ENCODE measurements at places on chromosomes 7 and 10.

GRCh38 chr10:86693721-86694369 lies 25.5 kb downstream of the LDB3 start:
- DNase-seq = no peak

DNA sequence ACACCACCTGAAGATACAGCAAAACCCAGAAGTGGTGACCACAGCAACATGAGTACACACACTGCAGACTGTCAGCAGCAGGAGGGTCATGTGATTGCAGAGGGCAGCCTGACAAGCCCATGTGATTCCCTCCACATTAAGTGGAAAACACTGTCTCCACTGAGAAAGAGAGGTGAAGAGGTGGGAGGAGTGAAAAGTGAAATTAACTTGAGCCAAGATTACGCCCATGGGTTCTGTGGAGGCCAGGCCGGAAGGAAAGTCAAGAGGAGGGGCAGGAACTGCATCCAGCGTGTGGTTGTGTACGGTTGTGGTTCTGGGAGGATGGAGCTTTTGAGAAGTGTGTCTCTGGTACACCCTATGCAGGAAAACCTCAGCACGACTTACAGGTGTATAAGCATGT lies 138.5 kb downstream of the PLXNA4 start:
- no peak for DNase-seq

DNA sequence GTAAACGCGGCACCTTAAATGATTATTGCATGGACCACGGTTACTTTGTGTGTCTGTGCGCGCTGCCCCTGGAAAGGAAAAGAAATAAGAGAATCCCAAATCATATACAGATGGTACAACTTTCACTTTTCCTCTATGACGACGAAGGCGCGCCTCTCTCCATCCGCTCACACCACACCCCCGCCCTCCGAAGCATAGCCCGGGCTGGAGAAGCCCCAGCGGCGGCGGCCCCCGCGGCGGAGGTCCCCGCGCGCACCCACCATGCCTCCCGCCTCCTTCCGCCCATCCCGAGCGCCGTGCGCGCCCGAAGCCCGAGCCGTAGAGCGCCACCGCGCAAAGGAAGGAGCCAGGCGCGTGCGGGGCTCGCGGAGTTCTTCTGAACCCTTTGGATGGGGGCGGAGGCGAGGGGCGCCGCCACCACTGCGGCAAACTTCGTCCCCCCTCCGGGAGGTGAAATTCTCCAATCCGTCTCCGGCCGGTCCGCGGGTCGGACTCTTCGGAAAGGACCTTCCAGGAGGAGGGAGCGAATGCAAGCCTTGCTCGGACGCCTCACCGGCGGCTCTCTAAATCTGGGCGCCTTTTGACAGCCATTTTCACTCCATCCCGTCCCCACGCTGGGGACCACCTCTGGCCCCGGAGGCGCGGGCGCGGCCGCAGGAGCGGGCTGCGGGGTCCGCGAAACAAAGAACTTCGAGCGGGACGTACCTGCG lies 588 bp downstream of the GLI3 start:
- DNase-seq = no peak

- no peak for DNase-seq
These were observed 56.4 kb downstream of the THNSL1 start for GRCh38 chr10:25072786-25073185.

- peak; percentile 21 for DNase-seq
These were observed 20.7 kb downstream of the TSPAN13 start for GRCh38 chr7:16774294-16774693.

GRCh38 chr7:36985316-36985715 lies 261.0 kb upstream of the AOAH start:
- DNase-seq = no peak

GRCh38 chr10:129531195-129531968 lies 64.3 kb downstream of the MGMT start:
- no peak for DNase-seq

DNA sequence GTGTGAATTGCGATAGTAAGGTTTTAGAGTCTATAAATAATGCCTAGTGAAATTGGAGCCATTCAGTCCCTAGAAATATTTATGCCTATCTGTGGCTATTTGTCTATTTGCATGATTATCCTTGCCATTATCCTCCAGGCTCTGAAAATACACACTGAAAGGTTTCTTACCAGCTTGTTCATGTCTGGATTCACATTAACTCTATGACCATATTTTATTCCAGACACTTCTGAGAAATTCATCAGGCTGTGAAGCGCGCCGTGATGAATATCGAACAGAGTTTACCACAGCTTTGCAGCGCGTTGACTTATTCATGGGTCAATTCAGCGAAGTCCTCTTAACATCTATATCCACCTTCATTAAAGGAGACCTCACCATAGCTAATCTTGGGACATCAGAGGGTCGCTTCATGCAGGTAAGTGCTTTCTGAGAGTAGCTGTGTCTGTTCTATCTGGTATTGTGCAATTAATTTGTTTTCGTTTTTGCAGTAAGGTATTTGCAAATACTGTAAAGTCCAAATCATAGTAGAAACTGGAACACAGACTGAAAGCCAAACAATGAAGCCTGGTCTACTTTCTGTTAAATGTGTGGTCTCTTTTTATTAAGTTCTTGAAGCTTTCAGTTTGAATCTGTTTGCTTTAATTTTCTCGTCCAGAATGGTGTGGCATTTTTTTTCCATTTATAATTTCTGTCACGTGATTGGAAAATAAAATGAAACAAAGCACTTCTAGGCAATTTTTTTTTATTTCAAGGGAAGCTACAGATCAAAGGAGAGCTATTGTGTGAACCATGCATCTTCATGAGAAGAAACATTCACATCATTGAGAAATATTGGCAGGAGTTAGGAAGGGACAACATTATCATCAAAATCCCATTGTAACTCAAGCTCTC lies 59.7 kb downstream of the MET start:
- DNase-seq = no peak

GRCh38 chr10:68156373-68157185 lies 47.3 kb downstream of the MYPN start:
- no peak for DNase-seq

GRCh38 chr7:129778770-129779601 lies 167.5 kb downstream of the NRF1 start:
- DNase-seq = no peak

GRCh38 chr10:108598831-108599230 lies 1324.5 kb downstream of the XPNPEP1 start:
- DNase-seq = no peak

DNA sequence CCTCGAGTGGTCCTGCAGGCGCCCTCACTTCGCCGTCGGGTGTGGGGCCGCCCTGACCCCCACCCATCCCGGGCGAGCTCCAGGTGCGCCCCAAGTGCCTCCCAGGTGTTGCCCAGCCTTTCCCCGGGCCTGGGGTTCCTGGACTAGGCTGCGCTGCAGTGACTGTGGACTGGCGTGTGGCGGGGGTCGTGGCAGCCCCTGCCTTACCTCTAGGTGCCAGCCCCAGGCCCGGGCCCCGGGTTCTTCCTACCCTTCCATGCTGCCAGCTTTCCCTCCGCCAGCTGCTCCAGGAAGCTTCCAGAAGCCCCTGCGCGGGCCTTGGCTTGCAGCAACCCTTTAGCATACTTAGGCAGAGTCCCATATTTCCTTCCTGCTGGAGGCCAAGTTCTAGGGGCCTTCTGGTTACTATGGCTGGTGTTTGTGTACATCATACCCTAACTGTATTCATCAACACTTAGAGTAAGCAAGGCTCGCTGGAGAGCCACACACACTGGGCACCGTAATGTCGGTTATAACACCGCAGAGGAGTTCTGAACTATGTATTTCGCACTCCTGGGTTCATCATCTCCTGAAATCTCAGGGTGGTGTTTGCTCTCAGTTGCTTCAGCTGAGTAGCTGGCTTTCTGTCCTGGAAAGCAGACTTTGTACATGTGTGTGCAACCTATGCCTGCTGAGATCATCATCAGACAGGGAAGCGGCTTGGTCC lies 471 bp downstream of the MGMT start:
- no peak for DNase-seq

- DNase-seq = no peak
These were observed 1.2 kb downstream of the ING3 start for GRCh38 chr7:120951826-120952225.

- DNase-seq = no peak
These were observed 57.7 kb downstream of the NCAPG2 start for GRCh38 chr7:158646766-158647474.

- no peak for DNase-seq
These were observed 190.3 kb downstream of the TWIST1 start for GRCh38 chr7:18927134-18927533.

GRCh38 chr7:109154748-109155147 lies 585.1 kb downstream of the DNAJB9 start:
- DNase-seq = no peak

DNA sequence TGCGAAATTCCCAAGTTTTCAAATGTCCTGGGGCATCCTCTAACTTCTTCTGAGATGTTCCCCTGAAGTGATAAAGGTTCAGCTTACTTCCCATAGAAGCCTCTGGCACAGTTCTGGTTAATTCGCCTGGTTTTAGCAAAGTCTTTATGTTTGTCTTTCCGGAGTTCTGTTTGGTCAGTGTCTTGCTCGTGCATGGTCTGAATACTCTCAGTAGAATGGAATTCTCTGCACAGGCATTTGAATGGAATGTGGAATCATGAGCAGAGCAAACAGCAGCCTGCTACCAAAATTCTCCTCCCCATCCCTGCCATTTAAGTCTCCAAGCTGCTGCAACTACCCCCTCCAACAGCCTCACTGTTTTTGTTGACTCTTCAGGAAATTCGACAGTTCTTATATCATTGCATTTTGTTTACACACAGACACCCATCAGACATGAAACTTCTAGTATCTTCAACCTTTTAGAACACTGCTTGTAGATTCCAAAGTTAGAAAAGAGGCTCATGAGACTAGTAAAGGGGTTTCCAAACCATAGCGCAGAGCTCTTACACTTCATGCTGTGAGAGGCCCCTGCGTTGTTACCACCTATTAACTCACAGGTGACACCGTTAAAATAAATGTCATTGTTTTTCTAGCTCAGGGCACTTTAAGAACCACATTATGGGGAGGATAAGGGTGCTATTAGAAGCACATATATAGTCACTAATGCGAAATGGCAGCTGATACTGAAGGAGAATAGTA lies 129.7 kb downstream of the PLCE1 start:
- DNase-seq = no peak

- DNase-seq = no peak
These were observed 70.8 kb downstream of the CHN2 start for GRCh38 chr7:29265208-29265923.

- no peak for DNase-seq
These were observed 269.5 kb downstream of the TRIL start for GRCh38 chr7:28688651-28689050.

GRCh38 chr7:141003172-141004065 lies 11.3 kb downstream of the MRPS33 start:
- DNase-seq = no peak

- no peak for DNase-seq
These were observed 110.4 kb downstream of the SFMBT2 start for GRCh38 chr10:7300384-7300971.

DNA sequence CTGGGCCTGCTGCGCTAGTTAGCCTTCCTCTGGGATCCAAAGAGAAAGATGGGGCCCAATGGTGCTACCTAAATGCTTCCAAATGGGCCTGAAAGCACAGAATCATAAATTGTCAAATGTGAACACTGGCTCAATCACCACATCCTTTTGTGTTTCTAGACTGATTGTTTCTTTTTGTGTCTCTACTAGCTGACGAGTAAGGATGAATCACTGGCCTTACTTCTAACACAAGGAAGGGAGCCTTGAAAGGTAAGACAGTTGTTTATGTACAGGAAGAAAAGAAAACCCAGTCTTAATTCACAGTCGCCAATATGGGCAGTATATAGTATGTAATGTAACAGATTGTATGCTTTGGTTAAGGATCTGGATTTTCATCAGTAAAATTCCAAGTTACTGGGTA lies 89.5 kb downstream of the ZNF92 start:
- DNase-seq = no peak

GRCh38 chr7:28853150-28853549 lies 105.0 kb downstream of the TRIL start:
- no peak for DNase-seq

All from occipital lobe (tissue), 3 donors.